SHP77 treated with DMSO at 0.1 percent for 48 hours (cell line): ENCODE measurements at places on chromosomes 16 and 17.

GRCh38 chr17:31680126-31680525 is 178.9 kb downstream of the COPRS start:
- DNase-seq: no peak

- DNase-seq: no peak
Observed at GRCh38 chr16:55736671-55737070, 80.9 kb downstream of the SLC6A2 start.

GRCh38 chr17:77744066-77744988 is 214.2 kb upstream of the TNRC6C start:
- no peak for DNase-seq

- DNase-seq: no peak
Observed at GRCh38 chr16:28084209-28084608, 20.7 kb upstream of the GSG1L start.

GRCh38 chr17:41681776-41682175 is 6.9 kb upstream of the EIF1 start:
- no peak for DNase-seq
